Inflammatory macrophage treated with lipopolysaccharide for 4 hours (primary cell): ENCODE measurements at places on chromosomes 16 and 17.

- DNase-seq: no peak
Observed at GRCh38 chr16:88413231-88413630, 30.5 kb downstream of the ZNF469 start.

DNA sequence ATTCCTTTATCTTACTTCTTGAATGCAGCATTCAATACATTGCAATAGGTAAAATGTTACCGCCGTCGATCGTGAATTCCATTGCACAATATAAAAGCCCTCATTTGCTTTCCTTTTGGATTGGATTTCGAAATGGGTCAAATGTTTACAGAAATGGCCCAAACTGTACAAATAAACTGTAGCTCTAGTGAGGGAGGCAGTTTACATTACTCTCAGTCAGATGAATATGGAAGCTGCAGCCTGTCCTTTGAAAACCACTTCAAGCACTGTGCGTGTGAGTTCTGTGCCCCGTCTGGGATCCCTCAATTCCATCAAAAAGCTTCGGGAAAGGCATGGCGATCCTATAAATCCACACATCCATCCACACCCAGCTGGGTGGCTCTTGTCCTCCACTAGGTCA is 258.6 kb upstream of the FOXF1 start:
- DNase-seq: no peak

GRCh38 chr17:8846768-8847211 is 20.7 kb downstream of the PIK3R6 start:
- DNase-seq: peak; percentile 44

DNA sequence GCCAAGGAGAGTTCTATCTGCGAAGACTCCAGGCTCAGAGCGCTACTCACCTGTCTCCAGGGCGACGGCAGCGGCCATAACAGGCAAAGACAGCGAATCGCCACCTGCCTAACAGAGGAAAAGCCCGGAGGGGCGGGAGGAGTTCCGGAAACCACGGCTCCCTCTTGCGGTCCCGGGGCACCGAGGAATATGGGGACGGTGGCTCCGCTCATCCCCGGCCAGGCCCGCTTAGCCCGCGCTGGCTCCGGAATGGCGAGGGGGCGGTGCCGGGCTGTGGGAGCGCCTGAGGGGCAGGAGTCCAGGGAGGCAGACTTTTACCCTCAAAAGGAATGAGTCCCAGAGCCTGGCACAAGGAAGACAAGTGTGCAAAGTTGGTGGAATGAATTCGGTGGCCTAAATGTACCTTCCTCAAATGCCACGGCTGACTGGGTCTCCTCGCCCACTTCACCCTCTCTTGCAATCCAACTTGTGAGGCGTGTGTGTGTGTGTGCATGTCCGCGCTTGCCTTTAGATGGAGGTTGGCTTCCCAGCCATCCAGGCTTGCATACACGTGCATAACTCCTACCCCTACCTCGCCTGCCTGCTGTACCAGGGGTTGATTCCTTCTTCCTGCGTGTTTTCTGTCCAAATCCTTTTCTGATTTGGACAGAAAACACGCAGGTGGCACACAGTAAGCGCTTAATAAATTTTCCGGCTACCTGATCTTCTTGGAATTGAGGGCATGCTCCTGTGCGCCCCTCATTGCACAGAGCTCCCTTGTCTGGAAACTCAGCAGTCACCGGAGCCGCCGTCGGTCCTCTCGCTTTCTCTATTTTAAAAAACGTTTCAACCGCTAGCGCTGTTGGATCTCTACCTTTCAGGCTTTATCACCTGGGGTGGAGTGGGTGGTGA is 3.5 kb downstream of the C17orf100 start:
- no peak for DNase-seq

DNA sequence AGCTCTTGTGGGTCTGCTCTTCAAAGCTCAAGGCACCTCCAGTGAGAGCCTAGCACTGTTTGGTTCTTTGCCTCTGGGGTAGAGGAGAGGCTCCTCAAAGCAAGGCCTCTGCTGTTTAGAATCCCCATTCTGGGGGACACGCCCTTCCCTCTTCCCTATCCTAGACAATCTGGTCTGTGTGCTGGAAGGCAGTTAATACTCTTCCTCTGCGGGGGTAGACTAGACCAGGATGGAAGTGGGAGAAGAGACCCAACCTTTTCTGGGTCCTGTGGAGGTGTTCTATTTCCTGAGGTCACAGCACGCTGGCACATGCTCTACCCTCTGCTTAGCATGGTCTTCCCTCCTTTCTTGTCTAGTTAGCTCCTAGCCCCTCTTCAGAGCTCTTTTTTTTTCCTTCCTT is 7.7 kb downstream of the ERAL1 start:
- DNase-seq: no peak

GRCh38 chr16:5905935-5906334 is 808.3 kb upstream of the EEF2KMT start:
- DNase-seq: no peak

DNA sequence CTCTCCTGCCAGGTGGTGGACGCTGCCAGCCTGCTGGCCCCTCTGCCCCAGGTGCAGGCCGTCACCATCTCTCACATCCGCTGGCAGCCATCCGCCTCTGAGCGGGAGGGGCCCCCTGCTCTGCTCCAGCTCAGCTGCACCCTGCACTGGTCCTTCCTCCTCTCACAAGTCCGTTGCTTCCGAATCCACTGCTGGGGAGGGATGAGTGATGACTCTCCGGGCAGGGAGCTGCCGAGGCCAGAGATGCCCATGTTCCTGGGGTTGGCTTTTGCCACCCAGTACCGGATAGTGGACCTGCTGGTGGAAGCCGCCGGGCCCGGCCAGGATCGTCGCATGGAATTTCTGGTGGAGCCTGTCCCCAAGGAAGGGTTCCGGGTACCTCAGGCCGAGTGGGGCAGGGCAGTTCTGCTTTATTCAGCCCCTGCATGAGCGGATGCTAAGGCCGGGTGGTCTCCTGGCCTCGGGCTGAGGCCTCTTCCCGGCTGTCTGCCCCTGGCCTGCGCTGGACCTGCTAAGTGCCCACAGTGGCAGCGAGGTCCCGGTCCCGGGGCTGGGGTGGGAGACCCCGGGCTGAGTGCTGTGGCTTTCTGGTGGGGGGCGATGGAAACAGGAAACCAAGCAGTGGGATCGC is 11.4 kb downstream of the ENGASE start:
- no peak for DNase-seq

- DNase-seq: no peak
Observed at GRCh38 chr17:80439499-80439898, 24.5 kb downstream of the ENDOV start.

- DNase-seq: peak; percentile 23
Observed at GRCh38 chr16:79599256-79599836, 1.2 kb downstream of the MAF start.
